Psoas muscle (tissue), 8 donors: ENCODE measurements at places on chromosomes 12 and 14.

DNA sequence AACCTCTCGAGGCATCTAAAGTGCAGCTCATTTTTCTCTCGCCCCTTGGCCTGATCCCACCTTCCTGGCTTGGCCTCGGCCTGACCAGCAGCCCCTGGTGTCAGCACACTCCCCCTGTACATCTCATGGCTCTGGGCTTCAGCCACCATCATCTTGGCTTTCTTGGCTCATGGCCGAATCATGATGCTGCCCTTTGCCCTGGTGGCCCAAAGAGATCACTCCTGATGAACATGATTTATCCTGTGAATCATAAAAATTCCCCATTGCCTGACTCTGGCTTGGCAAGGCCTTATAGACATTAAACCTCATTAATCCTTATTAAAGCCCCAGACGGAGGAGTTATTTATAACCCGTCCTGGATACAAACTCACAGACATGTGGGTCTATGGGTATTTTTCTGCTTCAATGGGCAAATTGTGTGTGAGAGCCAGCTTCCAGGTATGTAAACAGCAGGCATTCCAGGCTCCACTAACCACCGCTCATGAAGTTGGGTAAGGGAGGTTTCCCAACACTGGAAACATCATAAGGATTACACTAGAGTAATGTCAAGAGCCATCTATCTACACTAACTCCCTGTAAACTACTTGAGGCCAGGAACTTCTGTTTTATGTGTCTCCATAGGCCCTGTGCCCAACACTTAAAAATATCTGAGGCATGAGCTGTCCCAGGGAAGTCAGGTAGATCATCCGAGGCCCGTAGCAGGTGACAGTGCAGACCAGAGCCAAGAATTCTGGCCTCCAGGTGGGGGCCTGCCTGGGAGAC is 171.2 kb downstream of the TTC8 start:
- no peaks in the 10 kb centered on the region for H3K4me1 ChIP-seq
- H3K27ac ChIP-seq: no peak overlapping the region
- H3K4me3 ChIP-seq: no peak overlapping the region
- H3K27me3 ChIP-seq: no peaks in the 10 kb centered on the region

GRCh38 chr14:63982629-63983028 is 129.8 kb downstream of the SYNE2 start:
- H3K27ac ChIP-seq: no peak overlapping the region
- H3K4me3 ChIP-seq: no peak overlapping the region
- no peak for DNase-seq

- no peak overlapping the region for H3K27ac ChIP-seq
- peaks cover 7% of the 10 kb centered on the region for H3K27me3 ChIP-seq
- no peaks in the 10 kb centered on the region for H3K4me1 ChIP-seq
- DNase-seq: no peak
These were observed 229.2 kb downstream of the SLC15A4 start for GRCh38 chr12:128594521-128594920.

DNA sequence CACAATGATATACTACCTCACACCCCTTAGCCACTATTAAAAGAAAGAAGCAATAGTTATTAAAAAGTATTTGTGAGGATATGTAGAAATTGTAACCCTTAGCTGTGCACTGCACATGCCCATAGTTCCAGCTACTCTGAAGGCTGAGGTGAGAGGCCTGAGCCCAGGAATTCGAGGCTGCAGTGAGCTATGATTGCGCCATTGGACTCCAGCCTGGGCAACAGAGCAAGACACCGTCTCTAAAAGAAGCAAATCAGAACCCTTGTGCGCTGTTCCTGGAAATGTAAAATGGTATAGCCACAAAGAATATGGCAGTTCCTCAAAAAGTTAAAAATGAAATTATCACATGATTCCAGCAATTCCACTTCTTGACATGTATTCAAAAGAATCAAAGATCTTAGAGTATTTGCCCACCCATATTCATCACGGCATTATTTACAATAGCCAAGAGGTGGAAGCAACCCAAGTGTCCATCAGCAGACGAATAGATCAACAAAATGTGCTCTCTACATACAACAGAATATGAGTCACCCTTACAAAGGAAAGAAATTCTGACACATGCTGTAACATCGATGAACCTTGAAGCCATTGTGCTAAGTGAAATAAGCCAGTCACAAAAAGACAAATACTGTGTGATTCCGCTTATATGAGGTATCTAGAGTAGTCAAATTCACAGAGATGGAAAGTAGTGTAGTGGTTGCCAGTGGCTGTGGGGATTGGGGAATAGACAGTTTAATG is 23.7 kb upstream of the YLPM1 start:
- H3K36me3 ChIP-seq: peaks cover 48% of the 10 kb centered on the region
- no peaks in the 10 kb centered on the region for H3K27me3 ChIP-seq
- no peak overlapping the region for H3K4me3 ChIP-seq
- no peak for DNase-seq

GRCh38 chr12:128693771-128694170 is 130.0 kb downstream of the SLC15A4 start:
- no peaks in the 10 kb centered on the region for H3K4me1 ChIP-seq
- no peaks in the 10 kb centered on the region for H3K36me3 ChIP-seq
- DNase-seq: no peak
- H3K27ac ChIP-seq: no peak overlapping the region
- H3K27me3 ChIP-seq: no peaks in the 10 kb centered on the region

GRCh38 chr14:51547260-51547659 is 104.5 kb upstream of the FRMD6 start:
- no peak overlapping the region for H3K4me3 ChIP-seq
- H3K4me1 ChIP-seq: peaks cover 15% of the 10 kb centered on the region
- no peak for DNase-seq

GRCh38 chr14:35332517-35333263 is 40.5 kb downstream of the PSMA6 start:
- no peak overlapping the region for H3K4me3 ChIP-seq
- H3K36me3 ChIP-seq: no peaks in the 10 kb centered on the region
- H3K27me3 ChIP-seq: no peaks in the 10 kb centered on the region
- no peak overlapping the region for H3K27ac ChIP-seq
- no peak for DNase-seq

GRCh38 chr14:47919334-47919846 is 244.0 kb upstream of the MDGA2 start:
- H3K36me3 ChIP-seq: no peaks in the 10 kb centered on the region
- H3K27ac ChIP-seq: no peak overlapping the region
- no peaks in the 10 kb centered on the region for H3K4me1 ChIP-seq
- DNase-seq: no peak
- no peak overlapping the region for H3K4me3 ChIP-seq

DNA sequence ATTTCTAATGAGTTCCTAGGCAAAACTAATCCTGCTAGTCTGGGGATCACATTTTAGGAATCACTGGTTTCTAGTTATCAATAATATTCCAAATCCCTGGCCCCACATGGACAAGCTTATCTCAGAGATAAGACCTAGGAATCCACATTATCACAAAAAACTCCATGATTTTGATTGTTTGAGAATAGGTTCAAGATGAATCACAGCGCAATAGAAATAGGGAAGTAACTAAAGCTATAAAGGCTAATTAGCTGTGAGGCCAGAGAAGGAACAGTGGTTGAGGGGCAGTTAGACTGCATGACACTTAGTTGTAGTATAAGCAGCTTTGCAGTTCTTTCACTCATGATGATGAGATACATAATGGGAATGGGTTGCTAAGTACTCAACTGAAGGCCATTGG is 13.1 kb upstream of the ATP5F1B start:
- no peaks in the 10 kb centered on the region for H3K4me1 ChIP-seq
- H3K4me3 ChIP-seq: no peak overlapping the region
- no peaks in the 10 kb centered on the region for H3K27me3 ChIP-seq
- H3K27ac ChIP-seq: no peak overlapping the region
- no peak for DNase-seq

DNA sequence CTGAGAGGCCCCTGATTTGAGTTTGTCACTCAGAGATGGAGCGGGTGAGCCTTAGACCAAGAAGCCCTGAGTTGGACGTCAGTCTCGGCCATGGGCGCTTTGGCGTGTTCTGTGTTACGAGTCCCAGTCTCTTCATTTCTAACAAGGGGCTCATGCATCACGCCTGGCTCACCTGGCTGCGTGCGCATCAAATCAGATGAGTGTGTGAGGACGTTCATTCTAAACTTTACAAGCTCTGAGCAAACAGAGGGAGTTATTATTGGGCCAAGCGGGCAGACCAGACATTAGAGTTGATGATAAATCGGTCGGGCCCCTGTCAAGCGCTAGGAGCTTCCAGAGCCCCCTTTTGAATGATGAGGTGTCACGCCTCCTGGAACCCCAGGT is 117.2 kb downstream of the CALM1 start:
- no peak for DNase-seq
- peaks cover 21% of the 10 kb centered on the region for H3K4me1 ChIP-seq
- H3K4me3 ChIP-seq: no peak overlapping the region
- peak overlapping the region; percentile 62 for H3K27ac ChIP-seq

GRCh38 chr12:68972595-68972994 is 39.6 kb upstream of the CPM start:
- no peaks in the 10 kb centered on the region for H3K4me1 ChIP-seq
- no peak overlapping the region for H3K4me3 ChIP-seq
- no peak for DNase-seq
- H3K27ac ChIP-seq: no peak overlapping the region

GRCh38 chr14:44777584-44777983 is 184.2 kb downstream of the KLHL28 start:
- no peak overlapping the region for H3K27ac ChIP-seq
- no peak for DNase-seq
- no peaks in the 10 kb centered on the region for H3K27me3 ChIP-seq
- no peaks in the 10 kb centered on the region for H3K36me3 ChIP-seq

DNA sequence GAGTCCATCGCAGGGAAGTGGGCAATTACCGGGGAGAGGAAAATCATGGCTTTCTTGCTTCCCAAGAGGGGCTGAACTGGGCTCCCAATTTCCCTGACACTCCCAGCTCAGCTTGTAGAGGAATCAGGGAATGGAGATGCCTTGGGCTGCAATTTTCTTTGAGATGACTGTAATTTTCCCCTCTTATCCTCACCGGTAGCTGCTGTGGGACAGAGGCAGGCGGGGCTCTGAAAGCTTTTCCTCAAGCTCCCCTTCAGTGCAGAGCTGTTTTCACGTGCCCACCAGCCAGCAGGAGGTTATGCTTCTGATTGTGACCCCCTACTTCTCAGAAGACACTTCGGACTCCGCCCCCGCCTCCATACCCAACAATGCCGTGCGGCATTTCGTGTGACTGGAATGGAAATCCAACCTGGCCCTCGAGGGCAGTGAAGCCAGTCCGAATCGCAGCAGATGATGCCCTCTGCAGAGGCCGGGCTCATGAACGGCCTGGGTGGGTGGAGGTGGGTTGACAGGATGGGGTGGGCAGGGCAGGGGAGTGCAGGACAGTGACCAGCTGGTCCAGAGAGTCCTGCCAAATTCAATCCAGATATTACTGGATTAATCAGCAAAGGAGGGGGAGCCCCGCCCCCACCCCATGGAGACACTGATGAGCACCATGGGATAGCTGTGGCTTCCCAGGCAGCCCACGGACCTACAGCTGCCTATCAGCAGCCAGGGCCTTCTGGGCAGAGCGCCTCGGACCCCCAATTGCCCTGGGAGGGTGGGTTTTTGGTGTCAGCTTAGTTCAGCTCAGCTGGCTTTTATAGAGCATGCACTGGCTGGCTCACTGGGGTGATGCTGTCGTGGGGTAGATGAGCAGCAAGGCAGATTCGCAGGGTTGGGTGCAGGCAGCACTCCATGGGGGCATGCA is 37.6 kb downstream of the RTL1 start:
- no peaks in the 10 kb centered on the region for H3K4me1 ChIP-seq
- no peak overlapping the region for H3K4me3 ChIP-seq
- no peaks in the 10 kb centered on the region for H3K36me3 ChIP-seq
- H3K27me3 ChIP-seq: no peaks in the 10 kb centered on the region
- DNase-seq: peak; percentile 30

DNA sequence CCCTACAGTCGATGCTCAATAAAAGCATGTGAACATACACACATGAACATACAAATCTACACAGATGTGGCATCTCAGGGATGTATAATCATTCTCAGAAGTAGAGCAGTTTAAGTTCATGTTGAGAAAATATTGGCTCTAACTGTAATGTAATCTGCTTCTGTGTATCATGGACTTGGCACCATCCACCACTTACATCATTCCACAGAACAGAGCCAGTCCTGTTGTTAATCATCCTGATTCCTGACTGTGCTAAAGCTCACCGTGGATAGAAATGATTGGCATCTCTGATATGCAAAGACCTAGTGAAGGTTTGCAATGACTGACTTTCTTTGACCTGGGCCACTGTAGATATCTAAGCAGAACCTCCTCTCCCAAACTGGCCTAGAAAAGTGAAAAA is 1141.3 kb downstream of the BCL11B start:
- no peak overlapping the region for H3K27ac ChIP-seq
- no peak overlapping the region for H3K4me3 ChIP-seq
- no peaks in the 10 kb centered on the region for H3K4me1 ChIP-seq

DNA sequence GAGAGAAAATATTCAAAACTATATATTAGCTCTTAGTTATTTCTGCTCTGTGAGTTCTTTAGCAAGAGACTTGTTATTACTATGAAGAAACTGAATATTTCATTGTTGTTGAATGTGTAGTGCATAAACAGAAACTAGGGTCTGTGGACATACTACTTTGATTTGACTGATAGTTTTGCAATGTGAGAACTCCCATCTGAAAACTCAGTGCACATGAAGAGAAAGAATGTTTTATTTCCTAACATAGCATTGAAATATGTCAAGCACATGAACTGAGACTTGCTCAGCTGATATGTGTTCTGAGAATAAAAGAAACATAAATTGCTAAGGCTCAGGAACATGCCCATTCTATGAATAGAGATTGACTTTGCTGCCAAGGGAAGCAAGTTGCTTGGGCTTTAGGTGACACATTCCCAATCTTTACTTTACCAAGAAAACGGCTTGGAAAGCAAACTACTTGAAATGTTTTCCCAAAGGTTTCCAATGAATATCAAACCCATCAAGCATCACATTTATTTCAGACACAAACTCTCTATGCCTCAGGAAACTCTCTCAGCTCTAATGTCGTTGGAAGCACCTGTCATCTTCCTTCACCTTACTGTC is 290.4 kb downstream of the SLC16A7 start:
- no peaks in the 10 kb centered on the region for H3K27me3 ChIP-seq
- no peaks in the 10 kb centered on the region for H3K4me1 ChIP-seq
- H3K27ac ChIP-seq: no peak overlapping the region
- no peak for DNase-seq
- H3K36me3 ChIP-seq: no peaks in the 10 kb centered on the region

DNA sequence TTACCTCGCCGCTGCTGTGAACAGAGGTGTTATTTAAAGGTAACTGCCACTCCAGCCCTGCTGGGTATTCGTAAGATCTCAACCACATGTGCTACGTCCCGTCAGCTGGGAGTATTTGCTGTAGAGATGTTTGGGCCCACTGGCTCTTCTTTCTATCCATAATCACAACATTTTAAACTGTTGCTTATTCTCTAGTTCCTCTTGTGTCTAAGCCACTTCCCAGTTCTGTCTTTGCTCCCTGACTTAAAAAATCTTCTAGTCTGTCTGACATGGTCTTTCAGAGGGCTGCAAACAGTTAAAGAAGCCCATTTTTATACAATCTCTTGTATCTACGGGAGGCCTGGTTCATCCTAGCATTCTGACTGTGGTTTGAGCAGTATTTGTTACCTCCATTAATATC is 33.2 kb upstream of the HELB start:
- H3K27ac ChIP-seq: no peak overlapping the region
- H3K4me3 ChIP-seq: no peak overlapping the region
- no peaks in the 10 kb centered on the region for H3K27me3 ChIP-seq
- H3K4me1 ChIP-seq: no peaks in the 10 kb centered on the region
- H3K36me3 ChIP-seq: no peaks in the 10 kb centered on the region
- no peak for DNase-seq
